ENCODE measurements at places on chromosomes 11 and 22.

GRCh38 chr11:46336563-46337180, 10.6 kb upstream of the DGKZ start:
- no peak for DNase-seq

- DNase-seq, result no peak
These were observed 5.5 kb downstream of the PHLDA2 start for GRCh38 chr11:2923446-2924375.

GRCh38 chr11:82733444-82734119, at the start of gene FAM181B:
FAM181B (minus strand) TSS chr11:82733864; CDS start chr11:82733729, 135 bp downstream.
- DNase-seq, result no peak

GRCh38 chr22:46069521-46070214, 80.7 kb upstream of the PPARA start:
- DNase-seq, result peak; percentile 63

DNA sequence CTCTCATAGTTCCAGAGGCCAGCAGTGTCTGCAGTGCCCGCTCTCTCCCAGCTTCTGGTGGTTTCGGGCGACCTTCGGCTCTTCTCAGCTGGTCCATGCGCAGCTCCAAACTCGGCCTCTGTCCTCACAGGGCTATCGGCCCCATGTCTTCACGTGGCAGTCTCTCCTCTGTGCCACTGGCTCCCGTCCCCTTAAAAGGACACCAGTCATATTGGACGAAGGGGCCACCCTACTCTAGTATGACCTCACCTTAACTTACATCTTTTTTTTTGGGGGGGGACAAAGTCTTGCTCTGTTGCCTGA, 13.8 kb downstream of the LTO1 start:
- no peak for DNase-seq

GRCh38 chr11:33857933-33858371, 33.9 kb downstream of the LMO2 start:
- no peak for DNase-seq

DNA sequence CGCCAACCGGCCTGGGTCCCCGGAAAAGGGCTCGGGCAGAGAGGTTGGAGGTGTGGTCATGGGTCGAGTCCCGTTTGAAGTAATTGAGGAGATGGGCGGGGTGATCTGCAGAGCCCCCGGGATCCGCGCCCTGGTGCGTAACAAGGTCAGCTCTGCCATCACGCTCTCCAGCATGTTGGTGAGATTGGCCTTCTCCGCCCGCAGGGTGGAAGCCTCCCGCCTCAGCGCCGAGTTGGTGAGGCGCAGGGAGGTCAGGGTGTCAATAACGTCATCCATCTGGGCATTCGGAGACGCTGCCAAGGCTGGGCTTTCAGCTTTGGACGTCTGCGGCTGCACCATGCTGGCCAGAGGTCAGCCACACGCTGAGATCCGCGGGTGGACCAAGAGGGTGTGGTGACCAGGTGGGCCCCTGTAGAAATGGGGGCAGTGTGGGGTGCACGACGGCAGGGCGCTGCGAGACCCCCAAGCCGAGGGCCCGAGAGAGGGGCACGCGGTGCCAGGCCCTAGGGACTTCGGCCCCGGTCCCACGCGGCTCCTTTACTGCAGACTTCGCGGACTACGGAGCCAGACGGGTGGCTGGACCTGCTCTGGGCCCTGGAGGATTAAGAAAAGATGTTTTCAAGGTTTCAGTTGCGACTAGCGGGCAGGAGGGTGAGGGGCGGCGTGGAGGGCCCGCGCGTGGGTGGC, 672 bp downstream of the RTL6 start:
- no peak for DNase-seq

DNA sequence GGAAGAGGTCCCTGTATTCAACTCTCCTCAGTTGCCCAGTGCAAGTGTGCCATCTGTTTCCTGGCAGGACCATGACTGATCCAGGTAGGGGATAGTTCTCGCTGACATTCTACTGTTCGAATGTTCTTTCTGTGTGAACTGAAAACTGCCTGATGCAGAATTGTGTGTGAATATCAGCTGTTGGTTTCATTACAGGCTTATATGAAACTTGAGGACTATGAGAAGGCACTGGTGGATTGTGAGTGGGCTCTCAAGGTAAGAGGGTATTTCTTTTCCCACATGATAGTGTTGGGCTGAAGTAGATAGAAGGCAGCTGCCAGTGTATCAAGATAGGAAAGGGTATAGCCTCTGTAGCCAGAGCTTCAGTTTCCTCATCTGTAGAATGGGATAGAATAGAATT, 15.3 kb downstream of the TTC12 start:
- no peak for DNase-seq

GRCh38 chr11:2348986-2349385, 28.1 kb upstream of the CD81 start:
- no peak for DNase-seq

- no peak for DNase-seq
These were observed 100.2 kb upstream of the GAL start for GRCh38 chr11:68584097-68584496.

GRCh38 chr11:11468954-11469353, 115.9 kb upstream of the CSNK2A3 start:
- DNase-seq, result no peak

- DNase-seq, result no peak
These were observed 1.4 kb upstream of the TPP1 start for GRCh38 chr11:6620636-6621035.

DNA sequence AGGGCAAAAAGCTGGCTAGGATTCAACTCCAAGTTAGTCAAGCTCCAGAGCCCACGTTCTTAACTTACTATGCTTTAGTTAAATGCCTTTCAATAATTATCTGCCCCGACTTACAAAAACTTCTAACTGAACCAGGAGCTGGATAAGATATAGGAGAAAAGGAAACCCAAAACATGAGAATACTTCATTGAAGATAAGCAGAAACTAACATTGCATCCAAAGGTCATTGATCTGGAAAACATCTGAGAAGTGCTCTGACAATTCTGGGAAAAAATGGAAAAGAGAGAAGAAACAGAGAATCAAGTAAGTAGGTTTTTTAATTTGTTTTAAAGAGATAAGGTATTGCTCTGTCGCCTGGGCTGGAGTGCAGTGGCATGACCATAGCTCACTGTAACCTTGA, 27.2 kb downstream of the ACAT1 start:
- DNase-seq, result no peak

DNA sequence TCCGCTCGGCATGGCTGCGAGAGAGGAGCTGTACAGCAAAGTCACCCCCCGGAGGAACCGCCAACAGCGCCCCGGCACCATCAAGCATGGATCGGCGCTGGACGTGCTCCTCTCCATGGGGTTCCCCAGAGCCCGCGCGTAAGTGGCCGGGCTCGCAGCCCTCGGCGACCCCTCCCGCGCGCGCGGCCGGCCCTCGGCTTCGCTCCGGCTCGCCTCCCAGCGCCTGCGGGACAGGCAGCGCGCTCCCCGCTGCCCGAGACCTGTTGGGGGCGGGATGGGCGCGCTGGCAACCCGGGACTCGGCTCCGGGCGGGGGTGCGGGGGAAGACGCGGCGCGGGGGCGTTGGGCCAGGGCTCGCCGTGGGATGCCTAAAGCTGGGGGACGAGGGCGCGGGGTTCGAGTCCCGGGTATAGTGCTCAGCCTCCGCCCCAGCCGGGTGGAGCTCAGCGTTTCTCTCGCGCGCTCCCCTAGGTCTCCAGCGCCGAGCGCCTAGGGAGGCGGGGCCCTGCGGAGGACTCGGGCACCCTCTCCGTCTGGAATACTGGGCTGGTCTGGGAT, 630 bp downstream of the UBASH3B start:
- no peak for DNase-seq

GRCh38 chr11:111718859-111719258, 47.3 kb downstream of the PPP2R1B start:
- DNase-seq, result no peak

- no peak for DNase-seq
These were observed 546.0 kb downstream of the METTL15 start for GRCh38 chr11:28654191-28654590.

GRCh38 chr22:40939202-40939601, 12.0 kb upstream of the RBX1 start:
- no peak for DNase-seq

DNA sequence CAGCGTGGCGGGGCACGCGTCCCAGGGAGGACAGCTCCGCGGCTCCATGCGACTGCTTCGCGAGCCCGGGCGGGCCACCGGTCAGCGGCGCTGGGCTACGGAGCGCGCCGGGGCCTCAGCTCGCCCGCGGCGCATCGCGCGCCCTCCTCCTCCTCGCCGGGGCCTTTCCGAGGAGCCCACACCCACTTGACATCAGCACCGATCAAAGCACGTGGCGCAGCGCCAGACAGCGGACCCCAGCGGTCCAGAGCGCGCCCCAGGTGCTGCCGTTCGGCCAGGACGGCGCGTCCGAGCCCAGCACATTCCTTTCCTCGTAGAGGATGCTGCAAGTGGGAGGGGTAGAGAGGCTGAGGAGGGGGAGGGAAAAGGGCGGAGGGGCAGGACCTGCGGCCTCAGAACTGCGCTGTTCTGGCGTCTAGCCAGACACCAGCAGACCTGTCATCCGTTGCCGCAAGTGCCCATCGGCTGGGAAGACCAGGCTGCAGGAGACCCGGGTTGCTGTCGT, 88.6 kb downstream of the PLEKHA7 start:
- no peak for DNase-seq

DNA sequence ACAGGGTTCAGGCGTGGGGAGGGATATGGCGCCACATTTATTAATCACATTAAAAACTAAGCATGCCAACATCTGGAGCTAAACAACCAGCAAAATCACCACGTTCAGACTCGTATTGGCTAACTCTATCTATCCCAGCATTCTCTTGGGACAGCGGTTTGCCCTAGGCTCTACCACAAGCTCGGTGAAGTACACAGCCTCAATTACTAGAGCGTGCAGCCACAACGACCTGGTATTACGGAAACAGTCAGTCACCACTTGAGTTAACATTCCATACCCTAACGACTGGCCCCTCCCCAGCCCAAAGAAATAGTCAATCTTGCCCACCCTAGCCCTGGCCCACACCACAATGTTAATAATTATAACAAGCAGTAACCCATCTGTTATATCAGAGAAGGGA, 32.1 kb downstream of the APOL5 start:
- no peak for DNase-seq

GRCh38 chr11:94537031-94537600, 6.6 kb upstream of the FUT4 start:
- no peak for DNase-seq

GRCh38 chr11:103601225-103601846, 435.1 kb upstream of the DDI1 start:
- no peak for DNase-seq

GRCh38 chr11:12692229-12693075, 18.2 kb downstream of the TEAD1 start:
- no peak for DNase-seq

DNA sequence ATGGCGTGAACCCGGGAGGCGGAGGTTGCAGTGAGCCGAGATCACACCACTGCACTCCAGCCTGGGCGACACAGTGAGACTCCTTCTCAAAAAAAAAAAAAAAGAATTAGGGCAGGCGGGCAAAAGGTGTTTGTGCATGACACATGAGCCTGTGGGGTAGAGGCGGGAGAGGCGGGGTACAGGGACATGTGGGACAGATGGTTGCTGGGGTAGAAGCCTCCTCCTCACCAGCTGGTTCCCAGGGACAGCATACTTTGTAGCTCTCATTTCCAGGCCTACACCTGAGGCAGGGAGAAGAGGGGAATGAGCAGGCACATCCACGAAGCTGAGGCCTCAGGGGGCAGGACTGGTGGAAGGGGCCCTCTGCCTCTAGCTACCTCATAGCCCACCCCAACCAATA, 23.7 kb downstream of the YWHAH start:
- no peak for DNase-seq

DNA sequence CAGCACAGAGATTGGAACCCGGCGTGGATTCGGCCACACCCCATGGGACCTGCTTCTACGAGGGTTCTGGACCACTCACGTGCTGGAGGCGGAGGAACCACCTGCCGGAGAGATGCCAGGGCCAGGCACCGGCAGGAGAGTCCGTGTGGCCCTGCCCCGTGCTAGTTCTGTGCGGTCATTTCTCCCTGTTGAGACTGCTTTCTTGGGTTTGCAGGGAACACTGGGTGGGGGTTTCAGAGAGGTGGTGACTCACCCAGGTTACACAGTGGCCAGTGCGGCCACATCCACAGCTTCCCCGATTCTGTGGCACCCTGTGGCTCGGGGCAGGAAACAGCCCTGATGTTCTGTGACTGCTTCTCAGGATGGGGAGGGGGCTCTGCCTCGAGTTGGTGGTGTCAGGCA, 3.6 kb upstream of the PHLDA2 start:
- DNase-seq, result no peak

DNA sequence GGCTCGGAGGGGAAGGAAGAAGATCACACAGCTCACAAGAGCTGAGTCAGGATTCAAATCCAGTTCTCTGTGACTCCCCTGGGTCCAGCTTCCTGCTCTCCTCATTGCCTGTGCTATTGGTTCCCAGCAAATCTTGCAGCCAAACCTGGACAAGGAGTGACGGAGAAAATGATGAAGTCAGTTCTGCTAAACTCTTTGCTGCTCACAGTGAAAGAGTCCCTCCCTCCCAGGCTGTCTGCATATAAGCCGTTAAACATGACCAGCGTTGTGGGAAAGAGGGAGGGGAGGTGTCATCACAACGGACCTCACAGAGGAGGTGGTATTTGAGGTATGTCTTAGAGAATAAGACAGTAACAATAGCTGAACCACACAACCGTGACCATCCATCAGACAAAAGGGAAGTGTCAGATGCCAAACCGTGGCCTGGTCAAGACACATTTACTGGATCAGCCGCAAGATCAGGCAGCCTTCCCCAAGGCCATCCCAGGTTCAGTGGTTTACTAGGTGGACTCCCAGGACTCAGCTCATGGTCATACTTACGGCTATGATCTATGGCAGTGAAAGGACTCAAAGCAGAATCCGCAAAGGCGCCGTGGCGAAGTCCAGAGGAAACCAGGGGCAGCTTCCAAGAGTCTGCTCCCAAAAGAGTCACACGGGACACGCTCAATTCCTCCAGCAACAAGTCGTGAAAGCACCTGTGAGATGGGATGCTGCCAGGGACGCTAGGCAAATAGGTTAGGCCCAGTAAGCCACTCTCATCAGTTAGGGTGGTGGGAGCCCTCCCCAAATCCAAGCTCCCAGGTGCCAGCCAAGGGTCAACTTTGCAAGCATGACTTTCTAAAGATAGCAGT, 2.8 kb upstream of the CYTH4 start:
- no peak for DNase-seq

- DNase-seq, result no peak
These were observed 56.2 kb downstream of the MICAL3 start for GRCh38 chr22:17968126-17968525.

DNA sequence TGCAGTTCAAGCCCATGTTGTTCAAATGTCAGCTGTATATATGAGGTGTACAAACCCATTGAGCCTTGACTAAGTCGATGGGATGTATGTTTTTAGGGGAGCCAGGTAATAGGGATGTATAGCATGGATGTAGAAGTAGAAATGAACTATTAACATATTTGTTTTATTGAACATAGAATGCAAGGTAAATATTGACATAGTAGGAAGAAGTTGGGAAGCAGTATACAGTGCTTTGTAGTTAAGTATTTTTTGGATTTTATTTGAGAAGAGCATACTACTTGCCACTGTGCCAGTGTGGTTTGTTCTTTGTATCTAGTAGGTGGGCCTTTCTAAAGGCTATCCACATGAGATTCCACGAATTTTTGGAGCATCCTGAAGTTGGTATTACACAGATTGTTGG, 20.8 kb upstream of the NAT10 start:
- DNase-seq, result no peak

- no peak for DNase-seq
These were observed 44.2 kb upstream of the TH start for GRCh38 chr11:2215561-2216399.

- no peak for DNase-seq
These were observed 84.8 kb downstream of the ST3GAL4 start for GRCh38 chr11:126440276-126440675.

- no peak for DNase-seq
These were observed 415.1 kb downstream of the SOX6 start for GRCh38 chr11:15941206-15941770.

Data from GOT3 (cell line).